HFF-Myc (cell line): ENCODE measurements at places on chromosomes 3 and 15.

GRCh38 chr15:24898715-24899272 lies 56.0 kb upstream of the SNRPN start:
- DNase-seq = no peak

DNA sequence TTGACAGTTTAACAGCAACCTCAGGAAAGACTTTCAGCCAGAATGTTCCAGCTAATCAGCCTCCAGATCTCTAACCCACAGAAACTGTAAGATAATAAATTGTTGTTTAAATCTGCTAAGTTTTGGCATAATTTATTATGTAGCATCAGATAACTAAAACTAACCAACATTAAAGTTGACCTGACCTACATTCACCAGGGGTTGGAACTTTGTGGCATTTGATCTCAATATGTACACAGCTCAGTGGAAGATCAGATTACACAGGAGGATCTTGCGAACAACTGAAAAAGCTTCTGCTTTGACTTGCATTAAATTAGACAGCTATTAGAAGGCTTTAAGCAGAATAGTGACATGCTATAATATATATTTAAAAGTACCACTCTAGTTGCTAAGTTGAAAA lies 91.4 kb upstream of the POU1F1 start:
- no peak for DNase-seq

GRCh38 chr3:48409291-48410201 lies 20.3 kb downstream of the PLXNB1 start:
- DNase-seq = no peak

- no peak for DNase-seq
These were observed 9.8 kb upstream of the ANKDD1A start for GRCh38 chr15:64901914-64902313.
